ENCODE measurements at places on chromosomes 16 and 17.

GRCh38 chr16:88569614-88569984 lies 604 bp upstream of the ZC3H18 start:
- peak; percentile 19 for DNase-seq

GRCh38 chr17:15741624-15742023 lies 9.5 kb downstream of the TBC1D26 start:
- DNase-seq = no peak

DNA sequence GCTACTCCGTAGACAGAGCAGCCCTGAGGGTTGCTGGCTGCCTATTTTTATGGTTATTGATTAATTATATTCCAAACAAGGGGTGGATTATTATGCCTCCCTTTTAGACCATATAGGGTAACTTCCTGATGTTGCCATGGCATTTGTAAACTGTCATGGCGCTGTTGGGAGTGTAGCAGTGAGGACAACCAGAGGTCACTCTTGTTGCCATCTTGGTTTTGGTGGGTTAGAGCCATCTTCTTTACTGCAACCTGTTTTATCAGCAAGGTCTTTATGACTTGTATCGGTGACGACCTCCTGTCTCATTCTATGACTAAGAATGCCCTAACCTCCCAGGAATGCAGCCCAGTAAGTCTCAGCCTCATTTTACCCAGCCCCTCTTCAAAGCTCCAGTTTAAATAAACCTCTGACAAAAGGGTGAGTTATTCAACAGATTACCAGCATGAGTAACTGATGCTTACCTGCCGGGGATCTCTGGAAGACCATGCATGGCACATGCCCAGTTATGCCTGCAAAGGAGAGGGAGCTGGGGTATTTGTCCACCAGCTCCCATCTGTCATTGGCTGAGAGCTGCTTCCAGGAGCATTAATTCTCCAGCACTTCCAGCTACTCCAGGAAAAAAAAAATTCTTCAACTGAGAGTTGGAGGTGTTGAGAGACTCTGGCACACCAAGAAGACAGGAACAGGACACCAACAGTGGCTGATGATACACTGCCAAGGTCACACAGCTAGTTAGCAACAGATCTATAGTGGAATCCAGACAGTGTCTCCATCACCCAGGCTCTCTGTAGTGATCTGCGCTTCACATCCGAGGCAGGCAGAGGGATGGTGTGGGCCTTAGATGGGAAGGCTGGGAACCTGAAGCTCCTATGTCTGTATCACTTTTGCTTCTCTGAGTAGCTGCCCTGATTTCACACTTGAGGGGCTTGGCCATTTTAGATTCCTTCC lies 36.6 kb upstream of the IL21R start:
- peak; percentile 34 for DNase-seq

- no peak for DNase-seq
These were observed 20.5 kb downstream of the SREBF1 start for GRCh38 chr17:17816240-17816814.

All from LHCN-M2 (cell line).